ENCODE measurements at places on chromosomes 4 and X.

DNA sequence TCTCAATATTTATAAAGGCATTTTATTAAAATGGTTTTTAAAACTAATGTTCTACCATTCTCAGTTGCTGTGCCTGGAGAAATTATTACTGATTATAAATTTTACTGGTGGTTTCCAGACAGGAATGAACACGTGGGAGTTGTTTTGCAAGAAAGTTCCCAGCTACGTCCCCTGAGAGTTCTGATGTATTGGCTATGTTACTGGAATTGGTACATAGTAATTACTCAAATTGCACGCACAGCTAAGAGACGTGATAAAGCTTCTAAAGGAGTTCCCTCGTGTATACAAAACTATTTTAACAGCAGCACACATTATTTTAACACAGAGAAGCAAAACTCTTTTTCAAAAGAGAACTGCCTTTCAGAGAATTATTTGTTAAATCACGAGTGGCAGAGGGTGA lies 292.2 kb downstream of the NLGN4X start:
- no peak for DNase-seq

DNA sequence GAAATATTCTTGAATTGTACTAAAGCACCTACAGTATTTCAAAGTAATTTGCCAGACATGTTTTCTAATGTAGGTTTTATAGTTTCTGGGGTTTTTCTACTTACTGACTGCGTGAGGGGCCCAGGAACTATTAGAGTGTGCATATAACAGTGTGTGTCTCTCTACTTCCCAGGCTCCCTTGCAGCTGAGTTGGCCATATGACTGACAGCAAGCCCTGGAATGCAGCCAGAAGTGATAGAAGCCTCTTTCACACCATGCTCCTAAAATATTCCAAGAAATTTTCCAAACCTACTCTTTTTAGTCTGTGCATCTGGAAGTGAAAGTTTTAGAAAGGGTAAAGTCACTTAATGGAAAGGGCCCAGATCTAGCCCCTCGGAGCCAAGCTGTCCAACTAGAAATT lies 96.7 kb upstream of the SLC7A11 start:
- DNase-seq, result no peak

DNA sequence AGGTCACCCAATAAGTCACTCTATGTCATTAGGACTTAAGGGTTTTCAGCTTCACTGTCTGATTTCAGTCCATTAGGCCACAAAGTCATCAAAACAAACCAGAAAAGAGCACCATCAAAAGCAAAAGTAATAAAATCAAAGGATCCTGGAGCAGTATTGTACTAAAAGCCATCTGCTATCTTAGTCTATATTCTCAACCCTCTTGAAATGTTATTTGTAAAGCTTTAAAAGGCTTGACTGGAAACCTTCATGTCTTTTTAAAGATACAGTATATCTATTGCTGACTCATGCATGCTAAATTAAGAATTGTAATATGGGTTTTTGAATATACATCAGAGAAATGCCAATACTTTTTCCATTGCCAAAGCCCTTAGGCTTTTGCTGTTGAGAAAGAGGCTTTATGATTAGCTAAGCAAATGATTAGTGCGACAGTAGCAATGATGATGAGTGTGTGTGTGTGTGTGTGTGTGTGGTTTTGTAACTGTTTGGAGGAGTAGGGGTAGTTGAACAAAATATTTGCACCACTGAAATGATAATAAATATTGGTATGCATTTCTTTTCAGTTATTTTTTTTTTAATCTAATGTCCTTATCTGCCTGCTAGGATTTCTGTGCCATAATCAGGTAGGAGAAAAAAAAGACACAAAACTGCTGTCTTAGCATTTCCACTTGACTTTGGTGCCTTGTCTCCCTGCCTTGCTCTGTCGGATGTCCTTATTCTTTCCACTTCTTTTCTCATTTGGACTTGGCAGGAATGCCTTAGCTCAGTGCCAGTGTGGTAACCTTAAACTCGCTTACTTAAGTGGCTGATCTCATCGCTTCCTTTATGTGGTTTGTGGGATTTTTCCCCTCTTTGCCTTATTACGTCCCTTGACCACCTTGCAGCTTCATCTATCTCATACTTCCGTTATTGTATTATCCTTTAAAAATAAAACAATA lies 119.7 kb downstream of the PCDH7 start:
- DNase-seq, result no peak

- DNase-seq, result no peak
These were observed 31.7 kb upstream of the PDLIM3 start for GRCh38 chr4:185566972-185567371.

- no peak for DNase-seq
These were observed 10.5 kb downstream of the TEX13B start for GRCh38 chrX:107971636-107972035.

DNA sequence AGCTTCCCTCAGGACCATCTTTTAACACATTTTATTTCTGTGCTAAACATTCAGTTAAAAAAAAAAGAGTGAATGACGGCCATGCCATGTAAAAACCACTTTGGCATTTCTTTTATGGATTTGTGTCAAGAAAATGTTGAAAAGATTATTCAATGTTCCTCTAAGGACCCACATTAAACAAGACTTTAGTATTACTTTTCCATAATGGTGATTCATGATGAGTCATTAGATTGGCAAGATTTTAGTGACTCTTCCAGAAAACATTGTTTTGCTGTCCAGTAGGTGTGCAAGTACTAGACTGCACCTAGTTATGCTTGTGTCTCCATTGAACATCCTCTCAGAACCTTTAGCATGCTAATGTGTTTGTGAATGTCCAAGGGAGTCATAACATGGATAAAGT lies 748.6 kb downstream of the STPG2 start:
- DNase-seq, result no peak

- no peak for DNase-seq
These were observed at the start of gene TSC22D3 for GRCh38 chrX:107775734-107776511. TSC22D3 (minus strand) TSS chrX:107775787; CDS start chrX:107775419, 368 bp downstream.

DNA sequence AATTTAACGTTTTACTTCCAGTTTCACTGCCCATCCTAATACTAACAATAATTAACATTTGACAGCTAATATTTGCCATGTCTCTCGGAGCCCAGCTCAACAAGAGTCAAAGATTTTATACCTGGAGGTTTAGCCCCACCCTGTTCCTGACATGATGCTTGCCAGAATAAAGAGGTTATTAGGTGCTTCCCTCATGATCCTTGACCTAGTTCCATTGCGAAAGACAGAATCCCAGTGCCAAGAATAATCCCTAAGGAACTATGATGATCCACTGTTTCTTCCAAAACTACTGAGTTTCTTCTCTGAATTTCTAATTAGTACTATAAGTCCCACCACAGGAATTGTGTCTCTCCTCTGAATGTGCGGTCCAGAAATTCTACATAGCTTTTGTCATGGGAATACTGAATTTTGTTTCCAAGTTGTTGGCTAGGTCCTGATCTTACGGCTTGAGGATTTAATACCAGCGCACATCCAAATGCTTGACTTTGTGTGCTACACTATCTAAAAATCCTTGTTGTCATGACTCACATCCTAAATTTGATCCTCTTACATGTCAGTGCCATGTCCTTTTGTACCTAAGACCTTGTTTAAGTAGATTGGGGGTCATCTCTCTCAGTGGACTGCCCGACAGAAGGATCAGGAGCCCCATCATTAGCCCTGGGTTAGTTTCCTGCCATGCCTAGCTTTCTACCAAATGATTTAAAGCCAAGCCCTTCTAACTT lies 23.1 kb downstream of the ANTXR2 start:
- DNase-seq, result no peak

GRCh38 chr4:125666635-125667034 lies 351.9 kb downstream of the FAT4 start:
- peak; percentile 1 for DNase-seq

- no peak for DNase-seq
These were observed 17.3 kb upstream of the UVSSA start for GRCh38 chr4:1329408-1330371.

GRCh38 chr4:113276464-113277170 lies 227.2 kb downstream of the ANK2 start:
- DNase-seq, result no peak

GRCh38 chr4:8745826-8746225 lies 125.8 kb downstream of the HMX1 start:
- no peak for DNase-seq

DNA sequence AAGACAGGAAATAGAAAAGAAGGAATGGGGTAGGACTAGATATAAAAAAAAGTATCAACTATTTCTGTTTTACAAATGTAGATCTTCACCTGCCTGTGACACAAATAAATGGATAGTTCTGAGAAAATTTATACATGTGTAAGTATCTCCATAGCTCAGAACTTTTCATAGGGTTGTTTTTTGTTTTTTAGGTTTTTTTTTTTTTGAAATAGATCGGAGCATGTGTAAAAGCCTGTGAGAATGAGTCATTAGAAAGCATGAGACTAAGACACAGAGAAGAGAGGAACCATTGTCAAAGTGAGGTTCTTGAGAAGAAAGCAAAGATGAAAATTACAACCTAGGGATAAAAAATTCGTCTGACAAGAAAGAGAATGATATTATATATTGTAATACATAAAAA lies 481.6 kb downstream of the PABPC4L start:
- DNase-seq, result no peak

DNA sequence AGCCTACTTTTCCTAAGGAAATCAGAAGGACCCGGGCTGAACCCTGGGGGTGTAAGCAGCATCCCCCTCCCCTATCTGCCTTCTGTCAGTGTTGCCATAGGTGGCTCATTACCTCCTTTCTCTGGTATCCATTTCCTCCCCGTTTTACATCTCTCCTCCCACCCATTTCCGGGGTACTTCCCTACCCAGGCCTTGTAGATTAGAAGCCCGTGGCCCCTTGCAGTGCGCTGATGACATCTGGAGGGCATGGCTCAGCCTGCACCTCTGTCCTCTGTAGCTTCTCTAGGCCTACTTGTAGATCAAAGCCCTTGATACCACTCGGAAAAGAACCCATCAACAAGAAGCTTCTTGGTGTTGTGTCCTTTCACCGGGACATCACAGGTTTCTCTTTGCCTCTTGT lies 71.8 kb downstream of the NBDY start:
- DNase-seq, result no peak

DNA sequence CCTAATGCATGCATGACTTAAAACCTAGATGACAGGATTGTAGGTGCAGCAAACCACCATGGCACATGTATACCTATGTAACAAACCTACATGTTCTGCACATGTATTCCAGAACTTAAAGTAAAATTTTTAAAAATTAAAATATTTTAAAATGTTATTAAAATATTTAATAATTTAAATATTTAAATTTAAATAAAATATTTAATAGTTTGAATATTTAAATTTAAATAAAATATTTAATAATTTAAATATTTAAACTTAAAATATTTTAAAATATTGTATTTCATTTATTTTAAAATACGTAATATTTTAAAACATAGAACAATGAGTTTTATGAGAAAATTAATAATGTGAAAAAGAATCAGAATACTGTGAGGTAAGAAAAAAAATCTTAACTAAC lies 117.9 kb downstream of the SLC39A8 start:
- DNase-seq, result no peak

- DNase-seq, result no peak
These were observed 38.7 kb downstream of the CNKSR2 start for GRCh38 chrX:21412883-21413282.

GRCh38 chrX:141176586-141177451 lies at the start of gene LDOC1:
LDOC1 (minus strand) TSS chrX:141177129; CDS start chrX:141177021, 108 bp downstream.
- DNase-seq, result no peak

GRCh38 chr4:37224854-37225253 lies 19.7 kb upstream of the NWD2 start:
- DNase-seq, result no peak

DNA sequence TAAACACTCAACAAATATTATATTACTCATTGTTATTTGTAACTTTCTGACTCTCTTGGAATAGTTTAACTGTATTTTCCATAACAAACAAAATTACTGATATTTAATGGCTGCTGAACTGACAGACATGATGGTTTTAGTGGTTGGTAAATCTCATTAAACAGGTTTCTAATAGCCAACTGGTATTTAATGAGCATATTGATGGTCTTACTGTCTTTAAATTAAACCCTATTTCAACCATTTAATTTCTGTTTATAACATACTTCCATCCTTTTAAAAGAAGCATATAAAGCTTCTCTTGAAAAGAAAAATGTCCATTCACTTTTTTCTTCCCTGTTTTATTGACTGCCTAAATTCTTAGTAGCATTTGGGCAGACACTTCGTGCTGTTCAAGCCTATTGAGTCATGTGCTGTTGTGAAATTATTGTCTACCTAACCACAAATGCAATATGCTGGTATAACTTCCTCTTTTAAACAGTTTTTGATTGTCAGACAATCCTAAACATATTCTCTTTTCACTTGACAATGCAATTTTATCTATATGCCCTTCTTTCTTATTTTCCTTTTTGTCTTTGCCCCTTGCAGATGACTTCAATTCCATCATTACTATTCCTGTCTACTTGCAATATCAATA lies 163.9 kb upstream of the SLC7A11 start:
- DNase-seq, result no peak

DNA sequence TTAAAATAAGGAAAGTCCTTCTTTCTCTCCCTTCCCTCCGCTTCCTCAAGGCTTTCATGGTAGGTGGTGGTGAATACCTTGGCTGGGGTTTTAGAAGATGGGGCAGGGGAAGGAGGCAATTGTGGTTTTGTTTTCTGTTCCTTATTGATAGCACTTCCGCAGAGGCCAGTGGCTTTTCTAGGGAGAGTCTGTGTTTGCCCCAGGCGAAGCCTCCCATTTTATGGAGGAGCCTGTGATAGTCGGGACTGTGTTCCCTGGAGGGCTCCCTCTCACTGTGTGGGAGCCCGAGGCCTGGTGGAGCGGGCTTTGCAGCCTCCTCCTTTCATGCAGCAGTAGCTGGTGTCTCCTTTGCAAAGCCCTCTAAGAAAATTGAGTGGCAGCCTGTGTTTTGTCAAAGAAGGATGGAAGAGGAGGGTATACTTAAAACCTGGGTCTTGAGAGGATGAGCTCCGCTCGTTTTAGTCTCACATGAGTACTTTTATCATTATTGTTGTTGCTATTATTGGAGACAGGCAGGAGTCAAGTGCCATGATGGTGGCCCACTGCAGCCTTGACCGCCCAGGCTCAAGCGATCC lies 29.8 kb upstream of the STOX2 start:
- DNase-seq, result no peak

- no peak for DNase-seq
These were observed 27.5 kb upstream of the SULT1B1 start for GRCh38 chr4:69787879-69788278.

- DNase-seq, result no peak
These were observed 37.6 kb upstream of the GLRA2 start for GRCh38 chrX:14491689-14492088.

GRCh38 chr4:48698029-48698971 lies 81.8 kb downstream of the FRYL start:
- DNase-seq, result no peak

DNA sequence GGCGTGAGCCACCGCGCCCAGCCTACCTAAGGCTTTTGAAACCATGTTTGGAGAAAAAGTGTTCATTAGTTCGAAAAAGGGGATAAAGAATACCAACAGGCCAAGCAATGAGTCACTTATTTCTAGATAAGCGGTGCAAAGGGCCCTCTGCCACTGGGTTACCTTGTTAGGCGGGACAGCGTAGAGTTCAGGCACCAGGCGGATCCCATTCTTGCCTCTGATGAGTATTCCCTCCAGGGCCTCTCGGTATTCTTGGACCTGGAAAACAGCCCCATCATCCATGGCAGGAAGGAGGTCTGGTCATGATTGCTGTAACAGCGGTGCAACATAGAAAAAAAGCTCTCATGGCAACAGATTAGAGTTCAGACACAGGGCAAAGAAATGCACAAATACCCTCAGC lies 48.0 kb downstream of the PHKA2 start:
- no peak for DNase-seq

Measured in NCI-H2081 treated with DMSO at 0.1 percent for 48 hours (cell line).